ENCODE measurements at places on chromosomes 7 and 10.

DNA sequence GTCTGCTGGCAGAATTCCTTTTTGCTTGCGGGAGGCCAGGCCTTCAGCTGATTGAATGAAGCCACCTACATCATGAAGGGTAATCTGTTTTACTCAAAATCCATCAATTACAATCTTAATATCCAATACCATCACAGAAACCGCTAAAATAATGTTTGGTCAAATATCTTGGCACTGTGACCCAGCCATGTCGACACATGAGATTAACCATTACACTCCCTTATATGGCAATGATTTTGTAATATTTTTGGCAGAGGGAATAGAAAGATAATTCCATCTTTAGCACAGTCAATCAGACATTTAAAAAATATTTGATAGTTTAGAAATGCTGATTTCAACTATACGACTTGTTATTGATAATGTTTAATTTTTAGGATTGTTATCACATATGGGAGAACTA is 36.5 kb upstream of the SLC39A12 start:
- no peak for DNase-seq

DNA sequence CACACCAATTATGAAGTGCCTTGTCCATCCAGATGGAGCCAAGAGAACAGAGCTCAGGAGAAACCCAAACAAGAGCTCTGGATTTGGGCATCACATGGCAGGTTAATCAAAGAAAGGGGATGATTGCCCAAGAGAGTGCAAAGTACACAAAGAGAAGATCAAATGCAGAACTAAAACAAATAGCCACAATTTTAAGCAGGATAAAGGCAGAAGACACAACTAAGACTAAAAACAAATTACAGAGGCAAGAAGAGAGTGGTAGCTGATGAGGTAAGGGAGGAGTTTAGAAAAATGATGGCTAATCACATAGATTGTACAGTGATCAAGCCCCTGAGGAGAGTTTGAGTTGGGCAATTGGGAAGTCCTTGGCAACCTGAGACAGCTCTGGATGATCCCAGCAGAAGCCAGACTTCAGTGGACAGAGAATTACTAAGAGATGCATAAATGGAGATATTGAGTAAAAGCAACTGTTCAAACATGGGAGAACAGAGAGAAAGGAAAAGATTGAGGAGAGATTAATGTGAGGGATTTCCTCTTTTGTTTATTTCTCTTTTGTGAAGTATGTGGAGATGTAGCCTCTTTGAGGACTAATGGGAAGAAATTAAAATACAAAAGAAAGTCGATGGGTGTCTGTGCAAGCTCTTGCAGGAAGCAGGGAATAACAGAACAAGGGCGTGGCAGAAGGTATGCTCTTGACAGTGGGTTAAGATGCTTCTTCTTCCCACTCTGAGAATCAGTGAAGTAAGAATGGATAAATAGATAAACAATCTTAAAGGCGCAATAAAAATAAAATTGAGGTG is 101.9 kb downstream of the LRRN3 start:
- no peak for DNase-seq

DNA sequence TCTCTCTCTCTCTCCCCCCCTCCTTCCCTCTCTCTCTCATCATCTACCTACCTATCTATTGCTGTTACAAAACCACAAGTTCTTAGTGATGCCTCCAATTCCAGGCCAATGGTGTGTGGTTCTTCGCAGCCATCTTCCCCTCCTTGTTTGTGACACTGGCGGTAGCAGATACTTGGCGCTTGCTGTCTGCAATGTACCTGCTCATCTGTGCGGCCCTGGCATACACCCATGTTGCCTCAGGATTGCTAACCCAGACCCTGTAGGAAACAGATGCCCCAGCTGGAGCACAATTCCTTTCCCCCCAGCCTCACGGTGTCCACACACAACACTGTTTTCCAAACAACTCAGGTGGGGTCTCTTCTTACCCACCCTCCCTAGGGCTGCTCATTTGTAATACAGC is 13.6 kb upstream of the DPYSL4 start:
- DNase-seq = no peak

- no peak for DNase-seq
Observed at GRCh38 chr10:102298899-102299298, 53.6 kb downstream of the GBF1 start.

All from epithelial cell of esophagus (primary cell).